Activated CD8-positive, alpha-beta T cell treated with anti-CD3 and anti-CD28 coated beads for 36 hours (primary cell): ENCODE measurements at places on chromosomes 5 and 9.
A peak's percentile ranks its signal among the peaks of the same experiment; 100 is the strongest.

DNA sequence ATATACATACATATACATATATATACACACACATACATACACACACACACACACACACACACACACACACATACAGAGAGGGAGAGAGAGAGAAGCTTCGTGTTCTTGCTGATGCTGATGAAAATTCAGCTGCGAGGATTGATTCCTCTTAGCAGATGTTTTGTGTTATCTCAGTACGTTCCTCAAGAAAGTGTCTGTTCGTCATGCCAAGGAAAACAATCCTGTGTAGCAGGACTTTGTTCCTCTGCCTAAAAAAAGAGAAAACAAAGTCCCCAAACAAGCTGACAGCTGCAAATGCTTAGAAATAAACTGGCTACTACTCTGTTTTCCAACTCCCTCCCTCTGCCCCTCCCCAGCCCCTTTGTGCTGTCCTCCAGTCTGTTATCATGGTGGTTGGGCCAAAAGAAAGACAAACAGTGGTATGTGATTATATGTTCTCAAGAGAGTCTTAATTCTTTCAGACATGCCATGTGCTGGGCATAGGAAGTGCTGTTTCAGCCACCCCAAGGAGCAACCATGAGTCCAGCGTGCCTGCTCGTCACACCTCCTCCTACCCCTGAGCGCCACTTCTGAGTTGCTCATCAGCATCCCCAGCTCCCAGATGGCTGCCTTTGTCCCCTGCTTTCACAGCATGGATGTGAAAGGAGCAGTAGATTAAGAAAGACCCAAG is 71.5 kb upstream of the EQTN start:
- no peak for DNase-seq

DNA sequence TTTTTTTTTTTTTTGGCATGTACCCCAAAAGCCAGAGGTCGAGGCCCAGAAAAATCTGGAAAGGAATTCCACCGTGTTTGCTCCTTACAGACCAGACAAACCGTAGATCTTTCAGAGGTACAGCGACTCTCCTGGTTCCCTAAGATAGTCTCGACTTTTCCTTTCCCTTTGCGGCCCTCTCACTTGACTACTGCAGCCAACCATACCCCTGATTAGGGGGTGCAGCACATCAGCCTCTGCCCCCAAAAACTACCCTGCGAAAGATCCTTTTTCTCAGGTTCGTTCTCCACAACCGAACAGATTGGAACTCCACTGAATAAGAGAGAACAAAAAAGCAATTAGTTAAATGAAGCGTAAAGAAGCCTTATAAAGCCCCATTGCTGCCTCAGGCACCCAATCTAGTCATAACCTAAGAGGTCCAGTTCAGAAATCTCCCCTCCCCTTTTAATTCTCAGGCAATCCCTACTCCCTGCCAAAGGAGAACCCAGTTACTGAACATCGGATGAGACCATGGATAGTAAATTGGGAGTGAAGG is 379 bp upstream of the TICAM2 start:
- no peak for DNase-seq

DNA sequence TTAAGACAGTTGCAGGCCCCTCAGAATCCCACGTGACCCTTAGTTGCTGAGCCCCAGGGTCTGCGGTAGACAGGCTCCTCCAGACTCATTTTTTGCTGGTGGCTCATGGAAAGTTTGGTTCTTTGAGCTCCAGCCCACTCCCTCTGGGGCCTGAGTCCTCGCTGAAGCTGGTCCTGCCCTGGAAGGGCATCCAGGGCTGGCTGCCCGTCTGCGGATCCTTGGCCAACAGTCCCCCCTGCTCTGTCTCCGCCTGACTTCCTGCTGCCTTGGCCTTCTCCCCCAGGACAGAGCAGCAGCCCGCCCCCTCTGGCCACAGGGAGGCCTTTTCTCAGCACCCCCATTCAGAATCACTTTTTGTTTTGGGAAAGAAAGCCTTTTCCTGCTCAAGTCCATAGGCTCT is 24.4 kb downstream of the SLC6A7 start:
- DNase-seq: no peak

DNA sequence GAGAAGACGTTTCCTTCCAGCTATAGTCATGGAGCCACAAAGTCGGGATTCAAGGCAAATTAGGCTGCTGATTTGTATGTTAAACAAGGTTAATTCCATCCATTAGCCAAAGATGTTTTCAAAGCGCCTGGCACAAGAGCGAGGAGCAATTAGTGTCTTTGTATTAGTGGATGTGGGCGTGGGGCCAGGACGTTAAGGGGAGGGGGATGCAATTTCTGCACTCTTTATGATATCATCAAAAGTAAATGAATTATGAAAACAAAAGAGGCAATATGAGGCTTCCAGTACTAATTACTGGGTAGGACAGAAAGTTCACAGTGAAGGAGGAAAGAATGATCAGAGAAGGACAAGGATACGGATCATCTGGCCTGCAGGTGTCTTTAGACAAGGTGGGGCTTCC is 230.9 kb upstream of the MSX2 start:
- no peak for DNase-seq

- no peak for DNase-seq
These were observed 193.4 kb downstream of the ATPSCKMT start for GRCh38 chr5:10056228-10056760.

- no peak for DNase-seq
These were observed 22.9 kb upstream of the ASS1 start for GRCh38 chr9:130421802-130422276.

DNA sequence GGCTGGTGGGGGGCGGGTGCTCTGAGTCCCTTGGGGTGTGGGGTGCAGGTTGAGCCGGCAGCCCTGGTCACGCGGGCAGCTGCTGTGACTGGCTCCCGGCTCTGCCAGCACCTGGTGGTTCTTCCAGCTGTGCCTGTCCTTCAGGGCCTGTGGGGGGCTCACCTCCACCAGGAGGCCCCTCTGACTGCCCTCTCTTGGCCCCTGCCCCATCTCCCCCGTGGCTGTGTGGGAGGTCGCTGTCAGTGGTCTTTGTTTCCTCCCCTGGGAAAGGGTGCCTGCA is 3.3 kb downstream of the RXRA start:
- DNase-seq: no peak

- DNase-seq: no peak
These were observed 19.3 kb upstream of the ORM1 start for GRCh38 chr9:114303571-114303970.

- DNase-seq: no peak
These were observed 91.3 kb downstream of the RALGPS1 start for GRCh38 chr9:127005770-127006314.

DNA sequence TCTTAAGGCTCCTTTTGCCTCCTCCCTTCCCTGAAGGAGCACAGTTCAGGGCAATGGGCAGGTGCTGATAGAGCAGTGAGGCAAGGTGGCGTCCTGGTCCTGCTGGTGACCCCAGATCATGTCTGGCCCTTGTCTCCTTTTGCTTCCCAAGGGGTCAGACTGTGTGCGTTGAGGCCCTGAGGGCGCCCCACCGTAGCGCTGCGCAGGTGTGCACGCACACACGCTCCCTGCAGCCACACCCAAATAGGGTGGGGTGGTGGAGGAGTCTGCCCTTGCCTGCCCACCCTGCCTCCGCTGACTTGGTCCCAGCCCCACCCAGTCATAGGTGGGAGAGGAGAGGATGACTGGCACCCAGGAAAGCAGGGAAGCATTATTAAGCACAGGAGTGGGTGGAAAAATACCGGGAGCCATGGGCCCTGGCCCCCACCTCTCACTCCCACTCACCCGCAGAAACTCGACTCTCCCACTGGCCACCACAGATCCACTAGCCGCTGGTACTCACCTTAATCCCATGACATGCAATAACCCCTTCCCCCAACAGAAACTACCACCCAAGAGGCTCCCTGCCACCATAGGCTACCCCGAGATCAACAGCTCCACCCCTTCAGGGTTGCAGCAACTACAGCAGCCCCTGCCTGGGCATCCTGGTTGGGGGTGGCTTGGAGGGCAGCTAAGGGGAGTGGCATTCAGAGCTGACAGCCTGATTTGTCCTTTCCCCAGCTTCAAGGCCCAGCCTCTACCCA is 16.7 kb downstream of the PDLIM4 start:
- no peak for DNase-seq

- DNase-seq: no peak
These were observed 16.4 kb downstream of the SH3GLB2 start for GRCh38 chr9:129011761-129012181.

GRCh38 chr9:1460143-1460769 is 410.1 kb downstream of the DMRT2 start:
- peak; percentile 22 for DNase-seq

- no peak for DNase-seq
These were observed 110.1 kb upstream of the SMIM23 start for GRCh38 chr5:171675511-171675910.

GRCh38 chr9:10232352-10232930 is 380.4 kb downstream of the PTPRD start:
- DNase-seq: no peak

- no peak for DNase-seq
These were observed 117.8 kb downstream of the FGF18 start for GRCh38 chr5:171537070-171537849.

DNA sequence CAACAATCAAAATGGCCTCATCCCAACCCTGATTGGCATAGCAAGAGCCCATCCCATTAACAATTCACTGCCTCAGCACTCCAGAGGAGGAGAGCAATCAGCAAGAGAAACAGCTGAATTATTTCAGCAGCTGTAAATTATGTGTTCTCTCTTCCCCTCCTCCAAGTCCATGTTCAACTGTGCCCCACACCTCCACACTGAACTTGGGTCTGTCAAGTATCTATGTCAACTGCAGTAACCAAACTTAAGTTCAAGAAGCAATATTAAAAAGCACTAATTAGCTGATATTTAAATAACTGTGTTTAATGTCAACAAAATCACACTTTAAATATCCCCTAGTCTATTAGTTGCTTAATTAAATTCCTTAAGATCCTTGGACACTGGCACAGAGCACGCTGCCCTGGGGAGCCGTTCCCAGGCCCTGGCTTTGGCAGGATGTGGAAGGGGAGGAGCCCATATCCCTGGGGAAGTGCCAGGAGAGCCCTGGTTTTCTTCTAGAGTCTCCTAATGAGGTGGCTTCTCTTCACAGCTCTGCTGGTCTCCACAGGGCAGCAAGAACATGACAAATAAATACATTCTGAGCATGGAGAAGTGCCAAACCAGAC is 50.6 kb downstream of the SIL1 start:
- no peak for DNase-seq

DNA sequence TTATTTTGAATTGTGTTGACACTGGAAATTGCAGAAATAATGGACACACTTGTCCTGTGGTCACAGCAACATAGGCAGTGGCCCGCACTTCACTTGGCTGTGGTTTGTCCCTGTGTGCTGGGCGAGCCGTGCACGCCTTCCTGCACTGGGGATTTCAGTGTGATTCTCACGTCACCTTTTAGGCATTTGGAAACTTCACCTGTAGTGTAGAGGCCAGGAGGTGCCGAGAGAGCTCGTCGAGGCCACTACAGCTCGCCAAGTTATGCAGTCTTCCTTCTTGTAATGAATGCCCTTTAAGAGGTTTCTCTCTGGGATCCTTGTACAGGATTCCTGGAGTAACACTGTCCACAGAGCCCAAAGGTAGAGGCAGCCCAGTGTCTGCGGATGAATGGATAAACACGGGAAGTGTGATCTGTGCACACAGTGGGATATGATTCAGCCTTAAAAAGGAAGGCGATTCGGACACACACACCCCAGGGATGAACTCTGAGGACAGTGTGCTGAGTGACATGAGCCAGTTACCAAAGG is 14.7 kb downstream of the TRAF2 start:
- no peak for DNase-seq

DNA sequence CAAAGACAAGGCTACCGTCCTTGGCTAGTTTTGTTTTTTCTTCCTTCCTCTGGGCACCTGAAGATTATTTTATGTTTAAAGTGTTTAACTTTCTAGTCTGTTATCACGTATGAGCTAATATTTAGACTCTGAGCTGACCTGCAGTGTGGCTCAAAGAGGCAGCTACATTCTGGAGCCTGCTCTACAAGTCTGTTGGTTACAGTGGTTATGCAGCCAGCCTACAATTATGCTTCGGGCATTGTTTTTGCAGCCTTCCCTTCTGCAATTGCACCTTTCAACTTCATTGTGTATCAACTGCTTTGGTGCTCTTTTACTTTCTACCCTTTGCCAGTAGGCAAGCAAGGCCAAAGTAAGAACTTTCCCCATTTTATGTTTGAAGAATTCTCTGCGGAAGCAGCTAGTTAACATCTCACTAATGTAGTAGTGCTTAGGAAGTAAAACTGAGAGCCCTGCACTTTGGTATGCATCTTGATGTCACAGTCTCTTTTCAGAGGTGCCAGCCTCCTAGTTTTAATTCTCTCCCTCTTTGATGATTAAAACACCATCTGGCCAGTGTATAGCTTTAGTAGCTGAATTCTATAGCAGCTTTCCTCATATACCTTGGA is 322.1 kb downstream of the FAM170A start:
- DNase-seq: no peak

- DNase-seq: no peak
These were observed 23.0 kb upstream of the TMOD1 start for GRCh38 chr9:97478301-97478981.

- DNase-seq: no peak
These were observed 138.2 kb downstream of the PRDM6 start for GRCh38 chr5:123227216-123227615.

GRCh38 chr9:128115187-128116103 is 12.1 kb downstream of the PTGES2 start:
- DNase-seq: peak; percentile 51

GRCh38 chr5:73354406-73354805 is 94.2 kb downstream of the FOXD1 start:
- no peak for DNase-seq

DNA sequence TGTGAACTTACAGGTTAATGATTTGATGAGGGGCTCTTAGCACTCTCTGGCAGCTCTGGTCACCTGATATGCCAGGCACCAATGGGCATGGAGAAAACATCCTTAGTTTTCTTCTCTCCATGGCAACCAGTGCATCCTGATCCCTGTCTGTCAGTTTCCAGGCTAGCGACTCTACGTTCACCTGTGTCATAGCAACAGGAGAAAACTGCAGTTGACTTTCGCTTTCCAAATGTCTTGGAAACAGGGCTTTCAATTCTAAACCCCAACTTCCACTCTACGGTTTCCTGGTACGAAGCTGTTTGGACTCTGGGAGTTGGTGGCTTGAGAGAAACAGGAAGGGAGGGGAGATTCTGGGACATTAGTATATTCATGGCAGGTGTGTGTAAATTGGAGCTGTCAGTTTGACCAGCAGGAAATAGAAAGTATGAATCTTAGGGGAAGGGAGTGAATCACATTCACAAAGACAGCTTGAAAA is 74.4 kb downstream of the SLC28A3 start:
- DNase-seq: peak; percentile 11

DNA sequence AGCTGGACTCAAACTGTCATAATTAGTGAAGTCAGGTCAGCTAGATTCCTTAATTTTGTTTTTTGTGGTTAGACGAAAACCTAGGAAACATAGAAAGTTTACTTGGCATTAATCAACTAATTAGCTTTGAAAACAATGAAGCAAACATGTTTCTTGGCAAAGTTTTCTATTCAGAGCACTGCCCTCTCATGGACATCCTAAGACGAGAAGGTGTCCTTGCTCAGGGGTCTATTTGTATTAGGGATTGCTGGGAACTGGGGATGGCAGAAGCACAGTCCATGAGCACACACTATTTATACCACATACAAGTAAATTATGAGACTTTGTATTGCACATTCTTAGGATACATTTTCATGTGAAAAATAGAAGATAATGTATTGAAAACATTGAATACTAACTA is 49.7 kb downstream of the POC5 start:
- DNase-seq: no peak

GRCh38 chr5:141951332-141951781 is 6.6 kb downstream of the PCDH12 start:
- DNase-seq: peak; percentile 55

- no peak for DNase-seq
These were observed 181.5 kb downstream of the LPAR1 start for GRCh38 chr9:110856772-110857171.
